ENCODE measurements at places on chromosomes 2 and 18. TPM values are rescaled to one million over a fixed set of nuclear protein-coding genes. Genes with fewer than 3 reads are reported as not detected.

TYMS gene
- 48.0 TPM for total RNA-seq

BZW1 gene
- 399 TPM for total RNA-seq

PRKAG3 gene
- total RNA-seq = not detected

TUBA4B gene
- not detected for total RNA-seq

PIEZO2 gene
- total RNA-seq = not detected

PLCD4 gene
- total RNA-seq = 4.0 TPM

IAH1 gene
- total RNA-seq = 62.0 TPM

GALR1 gene
- not detected for total RNA-seq

CCDC148 gene
- 0.51 TPM for total RNA-seq

UGT1A6 gene
- 14.0 TPM for total RNA-seq

SERPINB12 gene
- 0.07 TPM for total RNA-seq

SLC40A1 gene
- total RNA-seq = 0.04 TPM

CCDC150 gene
- 5.5 TPM for total RNA-seq

COBLL1 gene
- total RNA-seq = 20.0 TPM

MYOM1 gene
- 0.07 TPM for total RNA-seq

ANKRD30BL gene
- total RNA-seq = not detected

EPHA4 gene
- total RNA-seq = 1.0 TPM

ARL4C gene
- 139 TPM for total RNA-seq

AGXT gene
- total RNA-seq = not detected

PID1 gene
- total RNA-seq = 7.7 TPM

Measured in foreskin keratinocyte (primary cell).